ENCODE measurements at places on chromosomes 2 and 18.
A peak's percentile ranks its signal among the peaks of the same experiment; 100 is the strongest.

GRCh38 chr2:63865159-63865799, 23.6 kb downstream of the UGP2 start:
- no peak for DNase-seq

GRCh38 chr18:32879497-32879896, 106.7 kb upstream of the KLHL14 start:
- DNase-seq = no peak

- DNase-seq = no peak
Measured at GRCh38 chr2:197210430-197210829, 100.2 kb downstream of the ANKRD44 start.

DNA sequence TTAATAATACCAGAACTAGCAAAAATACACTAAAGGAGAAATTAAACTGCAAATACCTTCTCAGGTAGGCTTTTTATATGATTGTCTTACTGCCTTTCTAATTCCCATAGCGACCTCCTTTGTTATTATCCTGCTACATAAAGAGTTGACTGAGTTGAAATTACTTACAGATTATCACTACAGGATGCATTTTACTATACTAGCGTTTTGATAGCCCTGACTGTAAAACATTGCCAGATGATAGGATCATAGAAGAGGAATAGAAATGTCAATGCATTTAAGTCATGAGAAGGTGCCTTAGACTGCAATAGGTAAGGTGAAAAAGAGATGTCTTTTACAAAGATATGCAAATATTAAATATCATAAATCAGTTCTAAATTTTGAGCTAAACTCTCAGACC, 639.7 kb downstream of the NRXN1 start:
- DNase-seq = no peak

DNA sequence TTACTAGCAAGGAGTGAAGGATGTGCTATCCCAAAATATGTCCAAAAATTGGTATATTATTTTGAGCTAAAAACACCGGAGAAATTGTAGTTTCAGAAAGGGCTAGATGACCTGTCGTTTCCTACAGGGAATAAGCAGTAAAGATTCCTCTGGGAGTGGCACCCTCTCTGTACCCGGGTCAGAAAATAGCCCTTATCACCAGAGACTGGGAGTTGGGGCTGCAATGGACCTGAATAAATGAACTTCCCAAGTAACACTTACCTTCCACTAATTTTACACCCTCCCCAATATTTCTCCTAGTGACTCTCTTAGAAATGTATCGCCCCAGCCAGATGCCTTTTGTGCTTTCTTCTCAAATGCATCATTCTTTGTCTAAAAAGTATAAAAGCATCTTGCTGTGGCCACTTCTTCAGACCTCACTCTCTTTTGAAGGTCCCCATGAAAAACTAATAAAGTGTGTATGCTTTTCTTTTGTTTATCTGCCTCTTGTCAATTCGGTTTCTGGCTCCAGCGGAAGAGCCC, 734 bp upstream of the RMC1 start:
- DNase-seq = no peak

DNA sequence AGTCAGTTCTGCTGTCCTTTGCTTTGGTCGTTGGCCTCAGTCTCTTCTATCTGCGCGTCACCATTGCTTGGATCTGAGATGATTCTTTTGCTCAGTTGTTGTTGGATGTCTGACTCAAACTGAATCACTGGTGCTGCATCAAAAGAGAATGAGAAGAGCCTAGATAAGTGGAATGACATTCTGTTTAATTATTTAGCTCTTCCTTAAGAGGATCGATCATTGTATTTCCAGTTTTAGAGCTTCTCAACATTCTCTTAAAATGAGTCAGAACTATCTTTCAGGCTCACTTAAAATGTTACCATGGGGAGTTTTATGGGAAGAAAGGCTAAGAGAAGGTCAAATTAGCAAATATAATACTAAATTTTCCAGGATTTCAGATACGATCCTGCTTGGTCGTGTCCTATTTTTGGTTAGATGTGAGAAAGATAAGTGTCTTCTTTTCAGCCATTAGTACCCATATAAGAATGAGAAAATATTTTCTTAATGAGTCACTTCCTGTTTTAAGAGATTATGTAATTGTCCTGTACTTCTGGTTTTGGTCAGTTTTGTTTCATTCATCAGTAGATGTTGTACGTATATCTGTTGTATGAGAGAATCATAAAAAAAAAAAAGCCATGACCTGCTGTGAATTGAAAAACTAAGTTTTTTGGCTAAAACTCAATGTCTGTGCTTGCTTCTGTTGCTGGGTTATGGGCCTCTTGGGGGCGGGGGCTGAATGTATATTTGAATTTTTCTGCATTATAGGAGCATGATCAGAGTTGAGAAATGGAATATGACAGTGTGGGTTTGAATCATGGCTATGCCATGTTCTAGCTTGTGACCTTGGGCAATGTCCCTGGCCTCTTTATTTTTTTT, 31.6 kb upstream of the CASP10 start:
- DNase-seq = no peak

DNA sequence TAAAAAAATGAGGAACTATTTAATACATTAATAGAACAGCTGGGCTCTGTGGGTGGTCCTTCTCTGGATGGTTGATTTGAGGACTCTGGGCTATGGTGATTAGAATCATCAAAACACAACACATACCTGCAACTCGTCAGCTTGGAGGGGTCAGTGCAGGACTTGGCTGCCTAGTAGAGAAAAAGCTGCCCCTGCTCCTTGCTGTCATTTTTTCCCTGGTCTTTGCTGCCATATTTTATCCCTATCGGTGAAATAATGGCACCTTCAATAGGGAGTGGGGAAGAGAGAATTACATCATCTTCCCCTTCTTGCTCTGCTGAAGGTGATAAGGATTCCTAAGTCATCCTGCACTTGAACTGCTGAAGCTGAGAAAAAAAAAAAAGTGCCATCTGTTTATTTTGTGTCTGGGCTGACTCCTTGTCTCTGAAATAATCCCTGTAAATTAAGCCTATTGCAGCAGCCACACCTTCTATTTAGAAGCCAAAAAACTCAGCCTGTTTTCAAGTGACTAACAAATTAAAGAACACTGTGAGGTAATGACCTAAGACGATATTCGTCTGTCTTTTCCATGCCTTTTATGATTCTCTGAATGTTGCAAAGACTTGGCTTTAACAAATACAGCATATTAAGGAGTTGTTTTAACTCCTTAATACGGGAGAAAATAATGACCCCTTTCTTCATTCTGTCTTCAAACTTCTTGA, 89.3 kb downstream of the ACVR1 start:
- DNase-seq = no peak

DNA sequence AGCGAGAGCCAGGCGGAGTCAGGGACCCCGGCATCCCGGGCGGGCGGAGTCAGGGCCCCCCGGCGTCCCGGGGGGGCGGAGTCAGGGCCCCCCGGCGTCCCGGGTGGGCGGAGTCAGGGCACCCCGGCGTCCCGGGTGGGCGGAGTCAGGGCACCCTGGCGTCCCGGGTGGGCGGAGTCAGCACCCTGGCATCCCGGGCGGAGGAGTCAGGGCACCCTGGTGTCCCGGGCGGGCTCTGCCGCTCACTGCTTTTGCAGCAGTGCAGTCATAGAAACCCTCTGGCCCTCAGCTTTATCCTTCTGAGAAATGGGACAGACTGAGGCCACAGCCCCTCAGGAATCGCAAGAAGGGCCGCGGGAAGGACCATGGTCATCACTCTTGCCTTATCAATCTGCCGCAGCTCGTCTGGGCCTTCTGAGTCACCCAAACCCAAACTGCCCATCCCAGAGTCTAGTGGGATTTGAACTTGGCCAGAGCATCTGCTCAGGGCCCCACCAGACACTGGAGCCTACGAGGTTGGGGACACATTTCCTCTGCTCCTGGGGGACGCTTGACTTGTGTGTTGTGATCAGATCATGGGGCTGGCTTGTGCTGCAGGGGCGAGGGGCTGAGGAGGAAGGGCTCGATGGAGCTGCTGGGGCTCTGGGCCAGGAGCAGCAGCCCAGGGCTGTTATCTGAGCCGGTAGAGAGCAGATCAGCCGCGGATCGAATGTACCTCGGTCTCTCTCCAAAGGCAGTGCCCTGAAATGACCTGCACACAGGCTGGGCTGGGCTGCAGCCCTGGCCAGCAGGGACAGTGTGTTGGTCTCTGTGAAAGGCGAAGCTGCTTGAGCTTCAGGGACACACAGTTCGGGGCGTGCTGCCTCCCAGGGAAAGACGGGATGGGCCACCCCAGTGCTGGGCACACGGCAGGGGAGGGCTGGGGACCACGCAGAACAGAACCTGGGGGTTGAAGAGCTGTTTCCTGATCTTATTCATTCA, 290.1 kb upstream of the HDAC4 start:
- DNase-seq = no peak

DNA sequence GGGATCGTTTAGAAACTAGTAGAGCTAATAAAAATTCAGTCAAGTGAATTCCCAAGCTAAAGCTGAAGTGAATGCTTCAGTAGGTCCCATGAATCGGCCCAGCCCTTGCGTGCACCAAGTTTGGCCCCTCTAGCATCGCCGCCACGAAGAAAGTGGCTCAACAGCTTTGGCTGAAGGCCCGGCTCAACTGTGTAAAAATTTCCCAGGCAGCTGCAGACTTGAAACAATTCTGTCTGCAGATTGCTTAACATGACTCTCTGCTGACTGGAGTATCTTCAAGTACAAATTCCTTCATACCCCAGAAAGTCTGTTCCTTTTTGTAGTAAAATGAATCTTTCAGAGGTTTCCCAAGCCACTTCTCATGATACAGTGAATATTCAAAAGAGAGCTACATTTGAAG, 32.7 kb downstream of the ALMS1 start:
- peak; percentile 83 for DNase-seq

- DNase-seq = peak; percentile 64
Measured at GRCh38 chr2:191846515-191847476, at the start of gene CAVIN2. Gene CAVIN2 (minus strand): TSS chr2:191847088. CDS start chr2:191846925, 163 bp downstream.

- DNase-seq = no peak
Measured at GRCh38 chr18:37578886-37579513, 13.4 kb upstream of the CELF4 start.

DNA sequence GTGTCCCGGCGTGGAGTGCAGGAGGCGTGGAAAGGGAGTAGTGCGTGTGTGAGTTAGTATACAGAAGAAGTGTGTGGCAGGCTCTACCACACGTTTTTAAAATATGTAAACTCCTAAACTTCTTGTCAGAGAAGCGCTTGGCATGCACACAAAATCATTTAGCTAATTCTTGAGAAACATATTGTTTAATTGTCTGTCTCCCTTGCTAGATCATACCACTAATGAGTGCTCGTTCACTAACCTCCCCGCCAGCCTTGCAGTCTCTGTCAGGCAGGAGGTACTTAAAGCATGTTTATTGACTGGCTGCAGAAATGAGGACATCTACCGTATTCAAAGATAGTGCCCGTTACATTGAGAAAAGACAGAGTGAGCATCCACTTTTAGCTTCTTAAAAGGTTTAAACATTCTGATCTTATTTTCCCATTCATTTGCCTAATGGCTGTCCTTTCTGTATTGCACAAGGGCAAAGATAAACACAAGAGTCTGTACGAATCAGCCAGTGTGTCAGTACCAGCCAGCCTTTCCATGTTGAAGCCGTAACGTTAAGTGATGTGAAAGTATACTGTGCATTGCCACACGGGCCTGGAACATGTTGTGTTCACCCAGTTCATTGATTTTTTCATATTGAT, 41.4 kb downstream of the TRAPPC12 start:
- DNase-seq = no peak

- DNase-seq = no peak
Measured at GRCh38 chr18:40642692-40643229, 1312.3 kb upstream of the PIK3C3 start.

- DNase-seq = no peak
Measured at GRCh38 chr2:100603948-100604633, 41.3 kb downstream of the PDCL3 start.

DNA sequence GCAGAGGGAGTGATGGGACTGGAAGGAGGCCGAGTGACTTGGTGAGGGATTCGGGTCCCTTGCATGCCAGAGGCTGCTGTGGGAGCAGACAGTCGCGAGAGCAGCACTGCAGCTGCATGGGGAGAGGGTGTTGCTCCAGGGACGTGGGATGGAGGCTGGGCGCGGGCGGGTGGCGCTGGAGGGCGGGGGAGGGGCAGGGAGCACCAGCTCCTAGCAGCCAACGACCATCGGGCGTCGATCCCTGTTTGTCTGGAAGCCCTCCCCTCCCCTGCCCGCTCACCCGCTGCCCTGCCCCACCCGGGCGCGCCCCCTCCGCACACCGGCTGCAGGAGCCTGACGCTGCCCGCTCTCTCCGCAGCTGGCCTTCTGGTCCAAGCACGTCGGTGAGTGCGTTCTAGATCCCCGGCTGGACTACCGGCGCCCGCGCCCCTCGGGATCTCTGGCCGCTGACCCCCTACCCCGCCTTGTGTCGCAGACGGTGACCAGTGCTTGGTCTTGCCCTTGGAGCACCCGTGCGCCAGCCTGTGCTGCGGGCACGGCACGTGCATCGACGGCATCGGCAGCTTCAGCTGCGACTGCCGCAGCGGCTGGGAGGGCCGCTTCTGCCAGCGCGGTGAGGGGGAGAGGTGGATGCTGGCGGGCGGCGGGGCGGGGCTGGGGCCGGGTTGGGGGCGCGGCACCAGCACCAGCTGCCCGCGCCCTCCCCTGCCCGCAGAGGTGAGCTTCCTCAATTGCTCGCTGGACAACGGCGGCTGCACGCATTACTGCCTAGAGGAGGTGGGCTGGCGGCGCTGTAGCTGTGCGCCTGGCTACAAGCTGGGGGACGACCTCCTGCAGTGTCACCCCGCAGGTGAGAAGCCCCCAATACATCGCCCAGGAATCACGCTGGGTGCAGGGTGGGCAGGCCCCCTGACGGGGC, 4.6 kb downstream of the PROC start:
- no peak for DNase-seq

- DNase-seq = no peak
Measured at GRCh38 chr18:78069784-78070664, 820.4 kb downstream of the GALR1 start.

DNA sequence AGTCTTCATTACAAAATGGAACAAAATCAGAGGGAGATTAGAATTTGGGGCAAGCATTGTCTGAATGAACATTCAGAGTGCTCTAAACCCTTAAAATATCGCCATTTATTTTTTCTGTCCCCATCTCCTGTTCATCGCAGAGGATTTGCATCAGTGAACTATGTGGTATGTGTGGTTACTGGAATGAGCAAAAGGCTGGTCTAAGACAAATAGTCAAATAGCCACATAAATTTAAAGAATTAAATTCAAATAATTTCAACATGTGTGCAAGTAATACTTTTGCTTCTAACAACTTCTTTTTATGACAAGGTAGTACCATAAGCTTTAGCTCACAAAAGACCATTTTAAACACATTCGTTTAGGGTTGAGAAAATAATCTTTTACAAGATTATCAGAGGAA, 82.6 kb upstream of the ST8SIA3 start:
- DNase-seq = no peak

DNA sequence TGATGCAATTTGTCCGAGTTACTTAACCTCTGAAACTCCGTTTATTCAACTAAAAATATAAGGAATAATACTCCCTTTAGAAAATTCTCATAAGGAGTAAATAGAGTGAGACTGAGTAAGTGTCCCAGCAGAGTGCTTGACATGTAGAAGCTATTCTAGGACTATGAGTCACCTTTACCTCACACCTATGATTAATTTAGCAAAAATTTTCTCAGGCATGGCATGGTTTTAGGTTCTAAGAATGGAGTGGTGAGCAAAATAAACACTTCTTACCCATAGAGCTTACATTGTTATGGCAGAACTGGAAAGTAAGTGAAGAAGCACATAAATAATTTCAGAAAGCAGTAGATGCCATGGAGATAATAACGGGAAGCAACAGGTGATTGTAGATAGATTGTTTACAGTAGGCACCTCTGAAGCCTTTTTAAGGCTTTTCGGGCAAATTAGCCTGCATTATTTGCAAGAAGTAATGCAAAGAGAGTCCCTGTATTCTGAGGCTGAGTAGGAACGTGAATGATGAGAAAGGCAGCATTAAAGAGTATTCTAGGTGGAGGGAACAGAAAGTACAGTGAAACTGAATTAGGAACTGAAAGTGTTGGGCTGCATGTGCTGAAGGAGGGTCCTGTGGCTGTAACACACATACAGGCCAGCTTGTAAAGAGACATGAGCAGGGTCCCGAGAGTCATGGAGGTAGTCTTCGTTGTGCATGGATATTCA, 209.2 kb downstream of the ZNF407 start:
- no peak for DNase-seq
